ENCODE measurements at places on chromosomes 2 and 18.

DNA sequence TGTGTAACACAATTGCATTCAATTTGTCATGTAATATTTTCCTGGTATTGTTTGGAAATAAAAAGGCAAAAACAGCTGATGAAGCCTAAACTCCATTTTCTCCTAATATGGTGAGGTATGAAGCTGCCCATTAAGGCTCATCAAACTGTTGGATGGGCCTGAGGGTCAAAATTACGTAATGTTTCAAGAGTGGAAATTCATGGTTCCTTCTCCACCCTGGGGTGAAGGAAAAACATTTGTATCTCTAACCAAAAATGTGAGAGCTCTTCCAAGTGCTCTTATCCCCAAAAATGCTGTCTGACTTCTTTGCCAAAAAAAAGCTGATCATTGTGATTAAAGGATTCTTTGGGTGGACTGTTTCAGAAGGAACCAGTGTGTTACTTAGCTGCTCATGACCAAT is 91.8 kb downstream of the ARHGAP28 start:
- DNase-seq: no peak

DNA sequence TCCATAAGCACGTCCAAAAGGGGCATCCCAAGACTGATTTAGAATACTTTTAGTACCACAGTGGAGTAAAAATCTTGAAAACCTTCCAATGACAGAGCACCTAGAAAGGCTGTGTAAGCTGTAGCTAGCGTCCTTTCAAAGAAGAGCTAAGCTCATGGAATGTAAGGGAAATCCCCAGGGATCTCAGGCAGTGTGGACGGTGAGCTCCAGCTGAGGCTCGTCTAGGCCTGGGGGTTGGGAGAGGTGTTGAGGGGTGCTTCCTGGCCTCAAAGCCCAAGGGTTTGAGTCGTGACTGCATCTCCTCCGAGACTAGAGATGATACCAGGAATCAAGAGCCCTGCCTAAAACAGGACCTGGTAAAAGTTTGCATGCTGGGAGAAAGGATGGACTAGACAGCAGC is 7.6 kb downstream of the CTIF start:
- DNase-seq: no peak

DNA sequence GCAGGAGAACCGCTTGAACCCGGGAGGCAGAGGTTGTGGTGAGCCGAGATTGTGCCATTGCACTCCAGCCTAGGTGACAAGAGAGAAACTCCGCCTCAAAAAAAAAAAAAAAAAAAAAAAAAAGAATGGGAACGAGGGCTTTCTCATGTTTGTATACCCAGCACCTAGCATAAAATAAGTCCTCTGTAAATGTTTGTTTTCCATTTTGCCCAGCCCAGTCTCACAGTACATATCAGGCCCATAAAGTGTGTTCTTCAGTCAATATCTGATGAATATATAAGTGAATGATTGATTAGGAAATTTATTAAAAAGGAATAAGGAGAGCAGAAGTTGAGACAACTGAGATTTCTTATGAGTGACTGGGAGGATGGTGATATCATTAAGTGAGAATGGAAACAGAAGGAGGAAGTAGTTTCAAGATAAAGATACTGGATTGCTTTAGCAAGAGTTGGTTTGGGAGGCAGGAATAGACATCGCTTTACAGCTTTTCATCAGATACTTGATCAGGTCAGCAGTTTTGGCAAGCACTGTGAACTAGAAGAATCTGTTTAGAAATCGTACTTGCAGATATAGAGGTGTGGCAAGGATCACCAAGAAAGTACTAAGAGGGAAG is 327.5 kb downstream of the KIAA1328 start:
- DNase-seq: no peak

- DNase-seq: no peak
These were observed 199.3 kb downstream of the ZNF407 start for GRCh38 chr18:74796841-74797576.

DNA sequence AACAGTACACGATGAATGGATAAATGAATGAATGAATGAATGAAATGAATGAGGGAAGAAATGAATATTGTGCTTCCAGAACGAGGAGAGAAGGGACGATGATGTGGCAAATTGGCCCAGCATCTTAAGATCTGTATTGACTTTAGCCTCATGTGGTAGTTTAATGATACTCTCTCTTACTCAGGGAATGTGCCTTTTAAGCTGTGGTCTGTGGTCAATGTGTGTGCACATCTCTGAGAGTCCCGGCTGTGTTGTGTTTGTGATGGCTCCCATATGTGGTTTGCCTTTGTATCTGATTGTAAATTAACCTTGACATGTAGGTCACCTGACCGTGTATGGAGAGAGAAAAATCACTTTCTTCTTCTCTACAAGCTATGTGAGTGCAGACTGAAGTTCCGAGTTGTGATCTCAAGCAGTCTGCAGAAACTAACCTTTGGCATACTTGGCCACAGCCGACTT is 91.2 kb downstream of the NEDD4L start:
- DNase-seq: no peak

- DNase-seq: no peak
These were observed 971.1 kb upstream of the ACVR2A start for GRCh38 chr2:146873646-146874259.

DNA sequence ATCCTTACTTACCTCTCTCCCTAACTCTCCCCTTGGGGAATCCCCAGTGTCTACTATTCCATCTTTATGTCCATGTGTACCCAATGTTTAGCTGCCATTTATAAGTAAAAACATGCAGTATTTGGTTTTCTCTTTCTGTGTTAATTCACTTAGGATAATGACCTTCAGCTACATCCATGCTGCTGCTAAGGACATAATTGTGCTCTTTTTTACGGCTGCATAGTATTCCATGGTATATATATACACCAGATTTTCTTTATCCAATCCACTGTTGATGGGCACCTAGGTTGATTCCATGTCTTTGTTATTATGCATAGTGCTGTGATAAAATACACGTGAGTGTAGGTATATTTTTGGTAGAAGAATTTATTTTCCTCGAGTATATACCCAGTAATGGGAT is 24.3 kb upstream of the RIOK3 start:
- DNase-seq: no peak

- no peak for DNase-seq
These were observed 1351.7 kb upstream of the FAM98A start for GRCh38 chr2:34950797-34951196.

GRCh38 chr18:79797518-79798345 is at the start of gene KCNG2:
Gene KCNG2 (plus strand): TSS chr18:79797938. CDS start chr18:79863668, 65,730 bp downstream.
- no peak for DNase-seq

All from activated T-cell treated with anti-CD3 and anti-CD28 coated beads for 1 hour (primary cell).